ENCODE measurements at places on chromosomes 2 and 18.

DNA sequence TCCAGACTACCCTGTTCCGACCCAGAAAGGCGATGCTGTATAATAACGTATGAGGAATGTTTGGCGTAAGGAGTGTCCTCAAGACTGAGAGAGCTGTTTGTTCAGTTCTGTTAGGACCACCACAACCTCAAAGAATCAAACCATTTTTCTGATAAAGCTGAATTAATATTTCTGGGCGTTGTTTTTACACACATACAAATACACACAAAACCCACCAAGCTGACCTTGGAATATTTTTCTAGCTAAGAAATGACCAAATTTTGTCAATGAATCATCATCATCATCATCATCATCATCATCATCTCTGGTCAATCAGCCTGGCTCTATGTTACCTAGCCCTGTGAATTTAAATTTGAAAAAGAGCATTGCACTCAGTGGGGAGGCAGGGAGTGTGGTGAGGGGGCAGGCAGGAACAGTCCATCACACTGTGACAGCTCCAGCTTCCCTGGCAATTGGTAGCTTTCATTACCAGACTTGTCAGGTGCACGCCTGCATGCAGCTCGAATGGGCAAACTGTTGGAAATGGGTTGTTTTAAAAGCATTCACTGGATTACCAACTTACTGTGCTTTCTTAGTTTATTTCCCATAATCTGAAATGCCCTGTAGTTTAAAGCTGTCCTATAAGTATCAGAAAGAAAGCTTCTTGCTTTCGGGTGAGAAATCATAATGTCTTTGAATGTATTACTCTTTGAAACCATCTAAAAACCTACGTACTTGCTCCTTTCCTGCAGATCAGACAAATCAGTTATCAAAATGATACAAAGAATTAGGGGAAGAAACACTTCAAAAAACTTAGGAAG lies 6.9 kb upstream of the POU3F3 start:
- no peak for DNase-seq

DNA sequence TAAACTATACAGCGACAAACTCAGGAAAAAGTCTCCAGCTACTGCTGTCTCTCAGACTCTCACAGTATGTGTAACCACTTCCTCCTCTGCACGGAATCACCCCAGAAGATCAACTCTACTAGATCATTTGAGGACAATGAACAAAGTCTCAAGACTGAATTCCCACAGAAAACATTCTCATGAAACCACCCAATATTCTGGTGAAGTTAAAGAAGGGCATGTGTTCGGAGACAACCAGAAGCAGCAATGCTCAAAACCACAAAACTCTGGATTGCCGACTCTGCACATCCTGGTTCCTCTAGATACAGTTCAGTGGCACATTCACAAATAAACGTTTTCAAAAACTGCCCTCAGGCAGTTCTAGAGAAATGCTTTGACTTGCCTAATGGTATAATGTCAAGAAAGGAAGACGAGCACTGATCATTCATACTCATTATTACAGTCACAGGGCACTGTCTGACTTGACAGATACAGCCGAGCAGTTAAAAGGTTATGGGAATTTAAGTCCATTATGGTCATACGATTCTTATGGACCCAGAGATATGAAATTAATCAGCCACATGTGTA lies 91.9 kb upstream of the STK17B start:
- no peak for DNase-seq

- no peak for DNase-seq
Observed at GRCh38 chr18:25935356-25935755, 155.1 kb downstream of the SS18 start.

- no peak for DNase-seq
Observed at GRCh38 chr2:151289972-151290866, 751 bp upstream of the NMI start.

GRCh38 chr2:140994856-140995255 lies 1136.0 kb downstream of the LRP1B start:
- DNase-seq = no peak

DNA sequence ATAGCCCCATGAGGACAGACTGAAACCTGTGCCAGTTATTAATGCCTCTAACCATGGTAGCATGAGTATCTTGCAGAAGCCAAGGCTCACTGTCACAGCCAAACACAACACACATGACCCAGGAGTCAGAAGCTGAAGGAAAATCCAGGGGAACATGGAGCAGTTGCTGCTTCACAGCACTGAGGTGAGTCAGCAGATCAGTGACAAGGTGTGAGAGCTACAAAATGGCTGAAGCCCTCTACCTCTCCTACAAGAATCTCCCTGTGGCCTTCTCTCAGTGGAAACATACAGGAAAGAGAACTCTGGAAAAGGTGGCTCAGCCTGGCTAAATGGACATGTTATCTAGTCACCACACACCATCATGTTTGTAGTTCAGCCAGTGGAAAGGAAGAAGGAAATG lies 93.5 kb downstream of the NAB1 start:
- no peak for DNase-seq

DNA sequence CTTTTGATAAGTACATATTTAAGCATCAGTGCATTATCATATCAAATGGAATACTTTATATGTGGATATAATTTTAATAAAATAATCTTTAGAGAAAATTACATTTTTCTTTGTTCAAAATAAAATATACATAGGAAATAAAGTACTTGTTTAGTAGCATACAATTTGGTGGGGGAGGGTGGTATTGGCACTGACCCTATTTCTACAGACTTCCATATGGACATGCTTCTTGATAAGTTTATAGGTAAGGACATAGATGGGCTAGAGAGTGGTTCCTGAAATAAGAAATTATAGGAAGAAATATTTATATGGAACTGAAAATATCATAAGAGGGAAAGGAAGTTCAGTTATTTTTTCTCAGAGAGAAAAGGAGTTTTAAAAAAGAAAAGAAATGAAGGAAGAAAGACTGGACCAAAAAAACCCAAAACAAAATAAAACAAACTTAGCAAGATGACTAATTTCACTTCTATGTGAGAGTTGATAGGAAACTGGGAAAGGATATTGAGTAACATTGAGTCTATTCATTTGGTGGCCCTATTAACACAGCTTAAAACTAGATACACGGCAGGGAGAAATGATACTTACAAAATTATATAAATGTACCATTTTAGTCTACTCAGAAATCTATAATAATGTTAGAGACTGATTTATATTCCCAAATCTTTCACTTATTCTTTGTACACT lies 505.9 kb downstream of the ERBB4 start:
- no peak for DNase-seq

DNA sequence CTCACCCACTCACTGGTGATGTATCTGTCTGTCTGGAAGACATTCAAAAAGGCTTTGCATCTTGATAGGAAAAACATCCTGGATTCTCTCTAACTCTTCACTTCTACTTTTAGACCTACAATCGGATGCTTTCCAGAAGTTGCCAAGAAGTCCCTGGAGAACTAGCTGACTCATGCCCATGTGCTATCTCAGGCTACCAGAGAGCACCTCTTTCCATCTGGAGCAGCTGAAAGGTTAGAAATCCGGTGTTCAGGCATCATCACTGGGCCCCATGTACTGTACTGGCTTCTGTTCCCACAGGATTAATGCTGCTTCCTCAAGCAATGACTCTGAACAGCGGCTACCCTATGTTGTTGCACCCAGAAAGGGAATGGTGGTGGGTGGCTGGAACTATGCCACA lies 259.0 kb downstream of the NBAS start:
- no peak for DNase-seq

GRCh38 chr2:223486751-223487150 lies 115.4 kb downstream of the SCG2 start:
- no peak for DNase-seq

DNA sequence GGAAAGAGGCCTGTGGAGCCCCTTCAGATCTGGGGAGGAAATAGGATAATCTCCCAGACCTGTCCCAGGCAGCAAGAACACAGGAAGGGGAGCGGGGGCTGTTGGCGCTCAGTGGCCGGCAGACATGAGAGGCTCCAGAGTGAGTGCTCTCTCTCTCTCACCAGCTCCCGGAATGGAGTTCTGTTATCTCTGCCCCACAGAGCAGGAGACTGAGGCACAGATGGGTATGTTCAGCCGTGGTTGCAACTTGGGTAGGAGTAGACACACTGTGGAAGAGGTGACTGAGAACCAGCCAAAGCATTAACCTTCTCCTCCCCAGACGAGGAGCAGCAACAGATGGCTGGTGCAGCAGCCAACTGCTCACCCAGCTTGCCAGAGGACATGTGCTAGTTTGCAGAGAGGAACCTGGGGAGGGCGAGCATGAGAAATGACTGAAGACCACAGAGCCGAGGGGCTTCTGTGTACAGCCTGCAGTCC lies 82.0 kb downstream of the NRP2 start:
- DNase-seq = no peak

- DNase-seq = no peak
Observed at GRCh38 chr2:195813421-195813820, 156.4 kb downstream of the SLC39A10 start.

DNA sequence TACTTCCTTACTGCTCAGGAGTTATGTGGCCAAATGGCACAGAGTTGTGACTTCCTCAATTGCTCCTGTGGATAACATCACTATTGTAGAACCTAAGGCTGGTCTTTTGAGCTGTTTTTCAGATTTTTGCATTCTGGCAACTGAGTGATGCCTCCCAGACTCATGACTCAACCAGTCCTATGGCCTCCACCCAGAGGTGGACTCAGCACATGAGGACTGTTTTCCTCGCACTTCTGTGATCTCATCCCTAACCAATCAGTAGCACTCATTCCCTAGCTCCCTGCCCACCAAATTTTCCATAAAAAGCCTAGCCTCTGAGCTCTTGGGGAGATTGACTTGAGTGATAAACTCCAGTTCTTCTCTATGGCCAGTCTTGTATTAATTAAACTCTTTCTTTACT lies 407.9 kb upstream of the TNP1 start:
- DNase-seq = no peak

- no peak for DNase-seq
Observed at GRCh38 chr18:46320928-46321711, 216.9 kb downstream of the HAUS1 start.

- no peak for DNase-seq
Observed at GRCh38 chr2:74576211-74576862, 21.8 kb downstream of the DOK1 start.

- DNase-seq = no peak
Observed at GRCh38 chr2:234955091-234955591, 3.3 kb downstream of the SH3BP4 start.

Measured in stimulated activated CD8-positive, alpha-beta memory T cell treated with anti-CD3 and anti-CD28 coated beads, Interleukin-7, amount 100 ng/mL, for 1 hour (primary cell).